ENCODE measurements at places on chromosomes 2 and 18.

DNA sequence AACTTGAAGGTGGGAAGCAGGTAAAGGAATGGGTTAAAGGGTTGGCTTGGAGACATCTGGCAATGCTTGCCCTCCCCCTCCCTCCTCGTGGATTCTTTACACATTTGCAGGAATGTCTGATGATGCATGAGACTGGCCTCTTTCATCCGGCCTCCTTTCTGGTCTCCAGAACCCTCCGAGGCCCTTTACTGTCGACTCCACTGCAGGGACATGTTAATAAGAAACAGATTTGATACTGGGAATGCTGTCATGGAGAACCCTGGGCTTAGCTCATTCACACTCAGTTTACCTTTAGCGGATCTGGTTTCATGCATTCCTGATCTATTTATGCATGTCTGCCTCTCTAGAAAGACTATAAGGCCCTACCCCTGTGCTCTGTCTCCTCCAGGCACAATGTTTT, 238.7 kb downstream of the TGIF1 start:
- no peak for DNase-seq

DNA sequence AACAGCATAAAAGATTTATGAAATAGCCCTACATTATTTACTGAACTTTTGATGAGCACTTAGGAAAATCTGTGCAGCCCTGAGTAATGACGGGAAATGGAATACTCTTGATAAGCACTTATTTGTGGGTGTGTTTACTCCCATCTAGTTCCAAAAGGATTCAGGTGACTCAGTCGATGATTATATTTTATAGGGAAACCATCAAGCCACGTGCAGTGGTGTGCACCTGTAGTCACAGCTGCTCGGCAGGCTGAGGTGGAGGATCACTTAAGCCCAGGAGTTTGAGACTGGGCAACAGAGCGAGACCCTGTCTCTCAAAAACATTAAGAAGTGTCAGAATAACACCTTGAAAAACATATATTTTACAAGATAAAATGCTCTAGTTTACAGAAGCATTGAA, 91.9 kb downstream of the CABYR start:
- DNase-seq = no peak

- no peak for DNase-seq
Observed at GRCh38 chr2:180728928-180729559, 251.4 kb upstream of the UBE2E3 start.

GRCh38 chr2:172415157-172415864, 12.1 kb upstream of the ITGA6 start:
- DNase-seq = no peak

DNA sequence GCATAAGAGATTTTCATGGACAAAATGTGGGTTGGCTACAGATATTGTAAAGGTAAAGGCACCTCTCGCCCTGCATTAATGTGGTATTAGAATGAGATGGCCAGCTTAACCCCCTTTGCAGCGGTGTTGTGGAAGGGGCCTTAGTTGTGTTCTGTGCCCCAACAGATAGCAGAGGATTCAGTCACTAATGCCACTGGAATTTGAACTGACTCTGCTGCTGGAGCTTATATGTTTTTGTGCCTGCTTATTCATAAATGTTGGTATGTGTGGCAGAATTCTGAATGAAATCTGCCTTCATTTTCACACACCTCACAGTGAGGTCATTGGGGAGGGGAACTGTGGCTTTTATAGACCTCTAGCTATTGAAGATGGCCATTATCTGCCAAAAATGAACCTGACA, 90.7 kb upstream of the ITGA6 start:
- no peak for DNase-seq

- DNase-seq = no peak
Observed at GRCh38 chr18:5890331-5891183, 4.8 kb downstream of the TMEM200C start.

- DNase-seq = no peak
Observed at GRCh38 chr18:14912967-14913366, 165.0 kb downstream of the ANKRD30B start.

- DNase-seq = no peak
Observed at GRCh38 chr2:179255129-179255528, 9.5 kb downstream of the SESTD1 start.

- DNase-seq = no peak
Observed at GRCh38 chr2:221330436-221330835, 241.7 kb downstream of the EPHA4 start.

- no peak for DNase-seq
Observed at GRCh38 chr2:233497692-233498091, 68.9 kb downstream of the USP40 start.

- DNase-seq = no peak
Observed at GRCh38 chr18:24500217-24500616, 39.8 kb downstream of the HRH4 start.

DNA sequence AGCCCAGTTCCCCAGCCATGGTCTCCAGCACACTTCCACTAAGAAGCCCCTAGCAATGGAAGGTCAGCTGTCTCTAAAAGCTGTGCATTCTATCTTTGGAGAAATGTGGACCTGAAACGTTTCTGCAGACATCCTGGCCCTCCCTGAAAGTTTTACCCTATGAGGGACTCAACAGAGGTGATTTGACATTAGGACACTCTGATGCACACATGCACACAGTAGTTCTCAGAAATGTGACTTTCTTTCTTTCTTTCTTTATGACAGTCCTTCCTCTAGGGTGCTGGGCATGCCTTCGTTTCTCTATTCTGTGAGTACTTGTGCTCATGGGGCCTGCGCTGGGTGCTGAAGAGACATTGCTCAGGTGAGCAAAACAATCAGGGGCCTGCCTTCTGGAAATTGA, 857.3 kb downstream of the RNF144A start:
- DNase-seq = no peak

- no peak for DNase-seq
Observed at GRCh38 chr2:239506101-239506857, 105.5 kb upstream of the HDAC4 start.

- no peak for DNase-seq
Observed at GRCh38 chr2:73033142-73033765, 38.3 kb downstream of the SFXN5 start.

- no peak for DNase-seq
Observed at GRCh38 chr18:12749121-12749520, 46.3 kb downstream of the PSMG2 start.

GRCh38 chr18:76212960-76213359, 282.1 kb downstream of the ZNF516 start:
- DNase-seq = no peak

DNA sequence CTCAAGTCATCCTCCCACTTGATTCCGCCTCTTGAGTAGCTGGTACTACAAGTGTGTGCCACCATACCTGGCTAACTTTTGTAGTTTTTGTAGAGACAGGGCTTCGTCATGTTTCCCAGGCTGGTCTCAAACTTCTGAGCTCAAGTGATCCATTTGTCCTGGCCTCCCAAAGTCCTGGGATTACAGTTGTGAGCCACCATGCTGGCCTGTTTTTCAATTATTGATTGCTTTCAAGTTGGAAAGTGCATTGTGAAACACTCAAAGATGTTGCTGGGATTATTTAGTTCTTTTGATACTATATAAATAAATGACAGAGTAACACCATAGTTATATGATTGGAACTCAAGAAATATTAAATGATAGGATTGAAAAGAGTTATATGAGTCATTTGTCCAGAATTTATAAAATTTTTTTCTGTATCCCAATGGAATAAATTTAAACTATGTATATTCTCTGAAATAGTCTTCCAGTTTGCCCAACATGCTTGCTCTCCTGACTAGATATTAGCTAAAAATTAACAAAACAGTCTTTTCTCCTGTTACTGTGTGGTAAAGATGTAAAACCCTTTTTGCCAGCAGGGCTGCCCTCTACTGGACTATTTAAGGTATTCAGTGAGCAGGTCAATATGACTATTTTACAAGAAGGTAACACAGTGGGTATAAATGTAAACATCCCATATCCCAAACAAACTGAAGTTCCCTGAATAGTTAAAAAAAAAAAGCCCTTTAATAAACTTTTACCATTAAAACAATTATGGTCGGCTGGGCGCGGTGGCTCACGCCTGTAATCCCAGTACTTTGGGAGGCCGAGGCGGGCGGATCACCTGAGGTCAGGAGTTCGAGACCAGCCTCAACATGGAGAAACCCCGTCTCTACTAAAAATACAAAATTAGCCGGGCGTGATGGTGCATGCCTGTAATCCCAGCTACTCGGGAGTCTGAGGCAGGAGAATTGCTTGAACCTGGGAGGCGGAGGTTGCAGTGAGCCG, 42.7 kb downstream of the ACSL3 start:
- peak; percentile 3 for DNase-seq

DNA sequence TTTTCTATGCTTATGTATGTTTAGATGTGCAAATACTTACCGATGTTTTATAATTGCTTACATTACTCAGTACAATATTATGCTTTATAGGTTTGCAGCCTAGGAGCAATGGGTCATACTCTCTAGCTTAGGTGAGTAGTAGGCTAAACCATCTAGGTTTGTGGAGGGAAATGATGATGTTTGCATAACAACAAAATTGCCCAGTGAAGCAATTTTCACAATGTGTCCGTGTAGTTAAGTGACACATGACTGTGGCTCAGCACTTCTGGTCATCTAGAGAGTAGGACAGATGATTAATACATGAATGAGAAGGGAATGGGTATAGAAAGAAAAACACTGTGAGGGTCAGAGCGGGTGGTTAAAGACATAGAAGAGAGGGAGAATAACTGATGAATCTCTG, 2116.2 kb upstream of the PIK3C3 start:
- DNase-seq = no peak

DNA sequence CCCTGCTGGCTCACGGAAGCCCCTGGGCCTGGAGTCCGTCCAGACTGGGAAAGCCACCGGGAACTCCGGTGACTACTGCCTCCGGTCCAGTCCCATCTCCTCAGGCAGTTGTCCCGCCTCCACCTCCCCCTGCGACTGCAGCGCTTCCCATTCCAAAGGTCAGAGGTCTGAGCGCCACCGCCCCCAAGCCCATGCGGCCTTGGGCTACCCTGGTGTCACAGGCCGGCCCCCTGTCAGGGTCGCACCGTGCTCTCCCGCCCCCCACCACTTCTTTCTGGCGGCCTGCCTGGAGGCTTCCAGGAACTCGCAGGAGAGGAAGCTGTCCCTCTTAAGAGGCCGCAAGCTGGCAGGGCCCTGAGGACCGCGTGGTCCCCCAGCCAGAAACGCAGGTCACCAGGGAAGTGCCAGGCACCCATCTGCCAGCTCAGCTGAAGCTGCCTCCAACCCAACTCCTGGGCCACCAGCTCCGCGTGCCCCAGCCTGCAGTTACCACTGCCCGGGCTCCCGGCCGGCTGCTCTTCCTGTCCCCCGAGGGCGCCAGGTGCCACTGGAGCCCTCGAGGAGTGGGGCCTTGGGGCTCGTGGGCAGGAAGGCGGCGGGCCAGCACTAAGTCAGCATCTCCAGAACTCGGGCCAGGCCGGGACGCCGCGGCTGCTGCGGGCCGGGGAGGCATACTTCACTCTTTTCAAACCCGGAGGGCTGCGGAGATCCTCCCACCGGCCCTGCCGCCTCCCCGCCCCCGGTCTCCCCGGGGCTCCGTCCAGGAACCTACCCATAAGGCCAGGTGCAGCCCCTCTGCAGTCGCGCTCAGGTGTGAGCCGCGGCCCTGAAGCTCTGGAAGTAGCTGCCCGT, 83.3 kb upstream of the POMC start:
- no peak for DNase-seq

- DNase-seq = no peak
Observed at GRCh38 chr2:181648478-181649155, 8.3 kb downstream of the CERKL start.

- DNase-seq = no peak
Observed at GRCh38 chr18:10149768-10150556, 236.1 kb downstream of the VAPA start.

- DNase-seq = no peak
Observed at GRCh38 chr2:84450288-84451227, 8.5 kb downstream of the SUCLG1 start.

- no peak for DNase-seq
Observed at GRCh38 chr2:42854207-42854818, 61.9 kb upstream of the HAAO start.

GRCh38 chr2:188415754-188416083, 124.0 kb downstream of the GULP1 start:
- no peak for DNase-seq

GRCh38 chr2:138223319-138223718, 259.0 kb downstream of the HNMT start:
- no peak for DNase-seq

- DNase-seq = no peak
Observed at GRCh38 chr2:232655392-232655791, 22.0 kb downstream of the EFHD1 start.

GRCh38 chr2:118834901-118835745, 12.3 kb downstream of the EN1 start:
- DNase-seq = no peak

DNA sequence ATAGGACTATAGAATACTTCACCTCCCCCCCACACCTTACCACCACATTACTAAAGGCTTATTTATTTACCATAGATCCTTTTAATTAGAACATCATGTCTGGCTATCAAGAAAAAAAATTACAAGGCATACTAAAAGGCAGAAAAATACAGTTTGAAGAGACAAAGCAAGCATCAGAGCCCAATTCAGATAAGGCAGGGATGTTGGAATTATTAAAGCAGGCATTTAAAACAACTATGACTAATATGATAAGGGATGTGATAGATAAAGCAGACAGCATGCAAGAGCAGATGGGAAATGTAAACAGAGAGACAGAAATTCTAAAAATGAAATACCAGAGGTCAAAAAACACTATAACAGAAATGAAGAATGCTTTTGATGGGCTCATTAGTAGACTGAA, 55.4 kb upstream of the SMIM21 start:
- DNase-seq = no peak

DNA sequence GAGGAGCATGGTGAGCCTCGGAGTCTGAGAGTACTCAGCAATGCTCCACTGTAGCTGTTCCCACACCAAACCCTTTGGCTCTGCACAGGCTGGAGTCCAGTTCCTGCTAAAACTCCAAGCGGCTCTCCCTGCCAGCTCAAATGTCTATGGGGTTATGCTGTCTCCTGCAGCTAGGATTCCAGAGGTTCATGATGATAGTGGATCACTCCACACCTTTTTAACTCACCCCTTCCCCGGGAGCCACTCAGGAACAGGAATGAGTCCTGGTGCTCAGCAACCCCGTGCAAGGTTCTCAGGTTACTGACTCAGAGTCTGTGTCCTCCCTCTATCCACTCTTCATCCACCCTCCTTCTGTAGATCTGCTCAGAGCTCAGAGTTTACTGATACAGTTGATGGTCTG, 410.0 kb downstream of the CDH19 start:
- DNase-seq = no peak

- no peak for DNase-seq
Observed at GRCh38 chr2:31812051-31812798, 198.6 kb downstream of the MEMO1 start.

GRCh38 chr2:166573391-166573790, 79.3 kb upstream of the SCN7A start:
- no peak for DNase-seq

DNA sequence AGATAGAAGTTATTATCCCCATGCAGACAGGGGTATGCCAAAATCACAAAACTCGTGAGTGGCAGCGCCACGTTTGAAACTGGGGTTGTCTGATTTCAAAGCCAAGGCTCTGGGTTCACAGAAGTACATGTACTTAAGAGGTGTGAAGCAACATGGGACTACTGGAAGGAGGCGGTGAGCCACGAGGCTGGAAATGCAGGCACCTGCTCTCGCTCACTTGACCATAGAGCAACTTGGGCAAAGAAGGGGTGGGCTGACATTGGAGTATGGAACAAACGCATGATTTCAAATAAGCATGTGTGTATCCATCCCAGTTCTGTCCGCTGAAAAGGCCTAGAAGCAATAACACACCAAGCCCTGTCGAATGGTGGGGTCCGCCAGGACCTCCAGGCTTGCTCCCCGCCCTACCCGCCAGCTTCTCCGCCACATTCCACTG, 593 bp upstream of the ACTR2 start:
- no peak for DNase-seq

GRCh38 chr2:217657252-217657651, 345.5 kb downstream of the TNS1 start:
- DNase-seq = no peak

- DNase-seq = no peak
Observed at GRCh38 chr2:74357627-74358026, 14.4 kb upstream of the SLC4A5 start.
